ENCODE measurements at places on chromosomes 1 and 21.

DNA sequence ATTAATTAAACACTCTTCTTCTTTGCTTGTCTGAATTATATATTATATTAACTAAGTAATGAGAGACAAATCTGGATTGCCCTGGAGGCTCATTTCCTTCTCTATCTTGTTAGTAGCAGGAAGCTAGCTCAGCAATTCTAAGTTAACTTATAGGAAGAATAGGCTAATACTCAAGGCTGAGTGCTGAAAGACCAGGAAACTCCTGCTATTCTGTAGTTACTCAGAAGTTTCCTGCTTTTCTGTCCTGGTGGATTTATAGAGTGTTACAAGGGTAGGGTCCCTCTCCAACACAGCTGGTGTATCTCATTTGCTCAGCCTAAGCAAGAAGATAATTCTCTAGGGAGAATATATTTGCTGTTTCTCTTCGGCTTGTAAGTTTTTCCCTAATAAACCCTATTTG lies 29.2 kb downstream of the HSPA13 start:
- DNase-seq: no peak

GRCh38 chr1:201653883-201654282 lies 115.0 kb downstream of the NAV1 start:
- no peak for DNase-seq

- DNase-seq: no peak
Observed at GRCh38 chr1:235450433-235450832, 53.8 kb downstream of the B3GALNT2 start.

- no peak for DNase-seq
Observed at GRCh38 chr1:27505420-27505680, 15.4 kb upstream of the WASF2 start.

GRCh38 chr21:36980280-36981048 lies 14.0 kb upstream of the HLCS start:
- no peak for DNase-seq

DNA sequence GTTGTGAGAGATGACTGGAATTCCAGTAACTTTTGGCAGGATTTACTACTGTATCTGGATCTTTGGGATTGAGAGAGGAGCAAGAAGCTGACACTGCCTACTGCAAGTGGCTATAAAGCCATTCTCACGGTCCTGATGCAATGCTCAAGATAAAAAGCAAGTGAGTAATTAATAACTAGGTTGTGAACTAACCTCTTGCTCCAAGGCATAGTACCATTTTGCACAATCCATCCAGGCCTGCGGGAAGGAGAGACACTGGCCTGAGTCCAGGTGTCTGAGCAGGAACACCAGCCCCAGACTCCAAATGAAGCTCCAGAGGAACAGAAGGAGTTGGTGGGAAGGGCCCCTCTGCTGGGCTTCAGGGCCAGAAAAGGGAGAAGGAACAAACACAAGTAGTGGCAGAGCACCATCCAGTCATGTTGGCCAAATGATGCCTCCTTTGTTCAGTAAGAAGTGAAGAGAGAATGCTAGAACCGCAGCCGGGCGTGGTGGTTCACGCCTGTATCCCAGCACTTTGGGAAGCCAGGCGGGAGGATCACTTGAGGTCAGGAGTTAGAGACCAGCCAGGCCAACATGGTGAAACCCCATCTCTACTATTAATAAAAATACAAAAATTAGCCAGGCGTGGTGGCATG lies 9.9 kb upstream of the SLC45A3 start:
- DNase-seq: no peak

- no peak for DNase-seq
Observed at GRCh38 chr21:33332143-33332542, 7.4 kb downstream of the IFNAR1 start.

GRCh38 chr1:99481391-99481996 lies 164.4 kb upstream of the PALMD start:
- peak; percentile 68 for DNase-seq

All from IMR-90 (cell line).